ENCODE measurements at places on chromosomes 13 and 19.

DNA sequence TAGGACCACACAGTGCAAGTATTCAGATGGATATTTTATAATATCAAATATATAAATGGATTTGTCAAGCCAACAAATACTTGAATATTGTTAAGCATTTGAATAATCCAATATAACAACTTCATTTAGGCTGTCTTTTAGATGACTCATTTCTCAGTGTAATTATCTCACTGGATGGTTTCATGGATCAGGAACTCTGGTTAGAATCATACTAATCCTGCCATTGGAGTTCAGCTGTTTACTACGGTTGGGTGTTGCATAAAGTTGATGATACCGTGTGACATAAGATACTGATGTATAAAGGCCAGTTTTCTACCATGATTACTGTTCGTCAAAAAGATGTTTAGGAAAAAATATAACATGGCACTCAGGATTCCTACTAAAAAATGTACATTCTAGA lies 196.3 kb downstream of the TSHZ3 start:
- no peak for ATAC-seq

- no peak for ATAC-seq
Measured at GRCh38 chr13:36131222-36131930, at the start of gene DCLK1. Gene DCLK1, minus strand, starts transcription at chr13:36131382.

DNA sequence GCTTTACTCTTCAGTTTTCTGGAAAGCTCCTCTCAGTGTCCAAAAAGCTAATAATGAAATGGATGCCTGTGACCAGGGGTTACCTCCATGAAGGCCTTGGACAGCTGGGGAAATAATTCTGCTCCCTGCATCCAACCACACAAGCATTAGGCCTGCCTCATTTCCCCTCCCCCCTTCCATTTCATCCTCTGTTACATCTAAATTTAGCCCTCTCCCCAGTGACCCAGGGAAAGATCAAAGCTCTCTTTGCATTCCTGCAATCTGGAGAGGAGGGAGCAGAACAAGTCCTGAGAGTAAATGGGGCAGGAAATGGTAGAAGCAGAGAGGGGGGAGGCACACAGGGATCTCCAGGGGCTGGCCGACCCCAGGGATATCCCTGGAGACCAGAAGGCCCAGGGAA lies 452.7 kb downstream of the TSHZ3 start:
- ATAC-seq, result no peak

- no peak for ATAC-seq
Measured at GRCh38 chr19:47020992-47021496, 1.4 kb downstream of the NPAS1 start.
